ENCODE measurements at places on chromosomes 2 and 18.

GRCh38 chr2:68710336-68710735, 24.3 kb upstream of the ARHGAP25 start:
- DNase-seq, result no peak

- no peak for DNase-seq
Observed at GRCh38 chr2:96090196-96090926, 26.0 kb downstream of the ADRA2B start.

- no peak for DNase-seq
Observed at GRCh38 chr2:43020296-43020695, 206.1 kb downstream of the ZFP36L2 start.

- no peak for DNase-seq
Observed at GRCh38 chr18:36635414-36636096, 193.2 kb downstream of the TPGS2 start.

DNA sequence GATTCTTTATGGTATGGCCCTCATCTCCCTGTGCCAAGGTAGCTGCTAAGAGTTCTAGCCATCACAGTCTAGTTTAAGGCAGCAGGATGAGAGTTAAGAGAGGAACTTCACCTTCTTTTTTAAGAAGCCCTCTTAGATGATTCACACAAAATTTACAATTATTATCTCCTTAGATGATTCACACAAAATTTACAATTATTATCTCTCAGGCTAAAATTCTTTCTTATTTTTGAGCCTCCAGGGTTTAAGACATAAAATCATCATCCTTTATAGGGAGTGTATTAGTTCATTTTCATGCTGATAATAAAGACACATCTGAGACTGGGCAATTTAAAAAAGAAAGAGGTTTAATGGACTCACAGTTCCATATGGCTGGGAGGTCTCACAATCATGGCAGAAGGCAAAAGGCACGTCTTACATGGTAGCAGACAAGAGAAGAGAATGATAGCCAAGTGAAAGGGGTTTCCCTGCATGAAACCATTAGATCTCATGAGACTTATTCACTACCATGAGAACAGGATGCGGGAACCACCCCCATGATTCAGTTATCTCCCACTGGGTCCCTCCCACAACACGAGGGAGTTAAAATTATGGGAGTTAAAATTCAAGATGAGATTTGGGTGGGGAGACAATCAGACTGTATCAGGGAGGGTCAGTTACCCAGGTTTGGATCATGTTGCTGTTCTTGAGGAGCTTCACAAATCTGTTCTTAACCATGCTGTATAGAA, 133.0 kb upstream of the MYO3B start:
- no peak for DNase-seq

DNA sequence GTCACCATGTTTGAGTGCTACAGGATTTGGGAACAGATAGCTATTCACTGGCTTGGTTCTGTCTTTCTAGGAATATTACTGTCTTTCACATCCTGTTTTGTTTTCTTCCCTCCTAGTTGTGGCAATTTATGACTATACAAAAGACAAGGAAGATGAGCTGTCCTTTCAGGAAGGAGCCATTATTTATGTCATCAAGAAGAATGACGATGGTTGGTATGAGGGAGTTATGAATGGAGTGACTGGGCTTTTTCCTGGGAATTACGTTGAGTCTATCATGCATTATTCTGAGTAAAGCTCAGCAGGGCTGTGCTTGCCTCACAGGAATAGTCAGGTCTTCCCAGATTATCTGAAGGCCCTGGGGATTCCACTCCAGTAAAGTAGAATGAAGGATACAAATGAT, 98.9 kb downstream of the ABI2 start:
- DNase-seq, result no peak

DNA sequence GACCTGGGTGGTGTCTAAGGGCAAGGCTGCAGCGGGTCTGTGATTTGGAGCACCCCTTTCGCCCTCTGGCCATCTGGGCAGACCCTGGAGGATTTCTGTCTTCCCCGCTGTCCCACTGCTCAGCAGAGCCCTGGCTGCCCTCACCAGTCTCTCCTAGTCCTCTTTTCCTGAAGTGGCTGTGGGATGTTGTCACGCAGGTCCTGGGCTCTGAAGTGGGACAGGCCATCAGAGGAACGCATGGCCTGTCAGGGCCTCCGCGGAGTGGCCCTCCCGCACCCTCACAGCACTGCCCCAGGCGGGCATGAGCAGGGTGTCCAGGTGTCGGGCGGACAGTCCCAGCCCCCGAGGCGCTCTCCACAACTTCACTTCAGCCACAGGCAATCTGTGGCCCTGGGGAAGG, 1.1 kb upstream of the TMEM185B start:
- DNase-seq, result no peak

DNA sequence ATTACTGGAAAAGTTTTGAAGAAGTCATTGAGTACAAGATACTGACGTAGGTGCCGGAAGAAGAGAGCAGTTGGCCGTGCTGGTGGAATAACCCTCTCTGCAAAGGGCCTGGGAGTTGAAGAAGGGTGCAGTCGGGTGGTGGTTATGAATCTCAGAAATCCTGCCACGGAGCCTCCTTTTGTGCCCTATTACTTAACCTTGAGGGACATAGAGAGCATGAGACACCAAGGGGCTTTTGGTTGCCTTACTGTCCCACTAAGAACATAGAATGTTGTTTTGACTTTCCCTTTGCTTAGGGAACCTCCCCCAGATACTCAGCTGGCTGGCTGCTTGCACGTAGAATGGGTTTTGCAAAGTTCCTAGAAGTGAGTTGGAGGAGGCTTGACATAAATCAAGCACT, 1.3 kb upstream of the CD28 start:
- no peak for DNase-seq

- peak; percentile 32 for DNase-seq
Observed at GRCh38 chr2:104849618-104850141, 4.2 kb upstream of the POU3F3 start.

DNA sequence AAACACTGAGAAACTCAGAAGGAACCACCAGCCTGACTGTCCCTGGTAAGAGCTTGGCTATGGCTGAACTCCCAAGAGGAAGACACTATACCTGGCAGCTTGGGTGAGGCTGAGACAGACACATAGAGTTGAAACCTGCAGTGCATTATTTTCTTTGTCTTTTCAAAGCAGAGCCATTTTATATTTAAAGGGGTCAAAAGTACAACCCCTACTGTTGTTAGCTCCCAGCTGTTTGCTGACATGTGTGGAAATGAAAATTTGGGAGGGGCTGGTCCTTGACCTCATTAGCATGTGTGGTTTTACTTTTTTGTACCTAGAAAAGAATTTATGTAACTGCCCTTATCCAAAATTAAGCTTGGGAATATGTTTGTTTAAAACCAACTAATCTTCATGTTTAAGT, 309.0 kb downstream of the RPRM start:
- no peak for DNase-seq

DNA sequence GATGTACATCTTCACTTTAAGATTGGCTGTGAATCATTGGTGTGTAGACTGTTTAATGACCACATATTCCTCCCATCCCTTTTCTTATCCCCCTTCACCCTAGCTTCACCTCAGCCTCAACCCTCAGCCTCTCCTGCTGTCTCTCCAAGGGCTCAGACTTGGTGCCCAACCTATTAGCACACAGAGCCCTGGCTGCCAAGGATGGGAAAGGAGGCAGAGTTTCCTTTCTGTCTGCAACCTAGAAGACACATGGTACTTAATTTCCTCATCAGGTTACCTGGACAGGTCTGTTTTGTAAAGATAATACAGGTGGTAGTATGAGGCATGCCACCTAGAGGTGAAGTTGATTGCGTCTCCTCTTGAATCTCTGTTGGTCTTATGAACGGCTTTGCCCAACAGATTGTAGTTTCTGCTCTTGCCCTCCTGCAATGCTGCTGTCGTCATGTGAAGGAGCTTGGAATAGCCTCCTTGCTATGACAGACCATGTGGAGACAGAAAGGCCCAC, 44.5 kb upstream of the RMND5A start:
- DNase-seq, result no peak

- no peak for DNase-seq
Observed at GRCh38 chr2:70511971-70512729, 41.5 kb downstream of the TGFA start.

DNA sequence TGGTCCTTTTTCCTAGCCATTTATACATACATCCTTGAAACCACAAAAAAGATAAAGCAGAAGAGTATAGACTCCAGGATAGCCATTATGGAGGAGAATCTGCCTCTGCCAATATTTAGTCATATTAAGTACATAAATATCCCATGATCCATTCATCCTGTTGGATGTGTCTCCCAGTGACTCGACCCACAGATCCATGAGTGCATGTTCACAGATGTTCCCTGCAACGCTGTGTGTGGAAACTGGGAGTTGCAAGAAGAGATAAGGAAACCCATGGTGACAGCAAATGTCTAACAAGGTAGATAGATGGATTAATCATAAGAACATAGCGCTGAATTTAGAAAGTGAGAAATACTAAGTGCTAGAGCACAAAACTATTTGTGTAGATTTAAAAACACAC, 34.5 kb downstream of the STK39 start:
- no peak for DNase-seq

- DNase-seq, result no peak
Observed at GRCh38 chr2:113158884-113159553, 14.8 kb upstream of the PSD4 start.

DNA sequence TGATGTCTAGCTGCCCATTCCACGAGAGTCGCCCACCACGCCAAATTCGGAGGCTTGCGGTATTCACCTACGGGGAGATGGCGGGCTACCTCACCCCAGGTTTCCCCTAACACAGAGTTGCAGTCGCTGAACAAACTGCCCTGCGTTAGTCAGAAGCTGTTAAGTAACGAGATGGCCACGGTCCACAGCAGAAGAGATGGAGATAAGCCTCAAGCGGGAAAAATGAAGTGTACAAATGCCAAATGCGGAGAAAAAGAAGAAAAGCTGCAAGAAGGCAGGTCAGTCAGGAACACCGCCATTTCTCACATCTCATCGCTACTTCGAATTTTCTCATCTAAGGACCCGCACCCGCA, 425 bp downstream of the ASB3 start:
- no peak for DNase-seq

GRCh38 chr2:129396980-129397599, 582.4 kb upstream of the RAB6C start:
- peak; percentile 9 for DNase-seq

DNA sequence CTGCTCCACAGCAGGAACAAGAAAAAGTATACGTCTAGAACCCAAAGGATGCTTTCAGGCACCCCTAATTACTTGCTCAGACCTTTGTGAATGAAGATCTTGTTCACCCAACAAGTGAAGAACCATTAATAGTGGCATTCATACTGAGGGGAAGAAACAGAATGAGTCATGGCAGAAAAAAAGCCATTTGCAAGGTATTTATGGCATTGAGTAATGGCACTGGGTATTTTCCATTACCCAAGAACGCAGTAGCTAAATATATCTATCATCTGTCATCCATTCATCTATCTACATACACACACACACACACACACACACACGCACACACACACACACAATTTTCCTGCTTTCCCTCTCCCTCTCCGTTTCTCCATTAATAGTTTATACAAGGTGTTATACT, 56.4 kb upstream of the XIRP2 start:
- DNase-seq, result no peak

- no peak for DNase-seq
Observed at GRCh38 chr2:202577250-202578183, 57.3 kb upstream of the FAM117B start.

DNA sequence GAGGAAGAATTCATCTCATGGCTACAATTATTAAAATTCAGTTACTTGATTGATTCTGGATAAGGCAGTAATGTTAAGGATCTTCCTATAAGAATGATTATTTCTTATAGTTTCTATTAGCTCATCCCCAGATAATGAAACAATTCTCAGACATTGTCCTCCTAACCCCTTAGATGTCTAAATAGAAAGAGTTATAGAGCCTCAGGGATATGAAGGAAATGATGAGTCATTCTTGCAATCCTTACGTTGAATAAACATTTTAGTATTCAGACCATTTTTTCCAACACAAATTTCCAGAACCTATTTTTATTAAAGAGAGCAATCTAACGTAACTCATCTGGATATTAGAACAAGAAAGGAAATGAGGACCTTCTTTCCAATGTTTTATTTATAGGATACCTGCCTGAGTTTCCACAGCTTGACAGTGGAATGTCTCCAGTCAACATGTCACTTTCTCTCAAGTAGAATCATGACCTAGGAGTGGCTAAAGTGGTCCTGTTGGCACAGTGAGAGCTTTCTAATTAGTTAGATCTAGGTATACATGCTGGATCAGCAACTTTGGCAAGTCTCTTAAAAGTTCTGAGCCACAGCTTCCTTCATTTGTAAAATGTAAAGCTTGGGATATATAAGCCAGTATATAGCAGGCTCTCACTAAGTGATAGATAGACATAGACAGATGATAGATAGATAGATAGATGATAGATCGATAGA, 88.0 kb upstream of the RAB27B start:
- no peak for DNase-seq

- no peak for DNase-seq
Observed at GRCh38 chr2:118121986-118122524, 33.8 kb downstream of the INSIG2 start.

- DNase-seq, result no peak
Observed at GRCh38 chr2:238914648-238915015, 66.7 kb downstream of the TWIST2 start.

DNA sequence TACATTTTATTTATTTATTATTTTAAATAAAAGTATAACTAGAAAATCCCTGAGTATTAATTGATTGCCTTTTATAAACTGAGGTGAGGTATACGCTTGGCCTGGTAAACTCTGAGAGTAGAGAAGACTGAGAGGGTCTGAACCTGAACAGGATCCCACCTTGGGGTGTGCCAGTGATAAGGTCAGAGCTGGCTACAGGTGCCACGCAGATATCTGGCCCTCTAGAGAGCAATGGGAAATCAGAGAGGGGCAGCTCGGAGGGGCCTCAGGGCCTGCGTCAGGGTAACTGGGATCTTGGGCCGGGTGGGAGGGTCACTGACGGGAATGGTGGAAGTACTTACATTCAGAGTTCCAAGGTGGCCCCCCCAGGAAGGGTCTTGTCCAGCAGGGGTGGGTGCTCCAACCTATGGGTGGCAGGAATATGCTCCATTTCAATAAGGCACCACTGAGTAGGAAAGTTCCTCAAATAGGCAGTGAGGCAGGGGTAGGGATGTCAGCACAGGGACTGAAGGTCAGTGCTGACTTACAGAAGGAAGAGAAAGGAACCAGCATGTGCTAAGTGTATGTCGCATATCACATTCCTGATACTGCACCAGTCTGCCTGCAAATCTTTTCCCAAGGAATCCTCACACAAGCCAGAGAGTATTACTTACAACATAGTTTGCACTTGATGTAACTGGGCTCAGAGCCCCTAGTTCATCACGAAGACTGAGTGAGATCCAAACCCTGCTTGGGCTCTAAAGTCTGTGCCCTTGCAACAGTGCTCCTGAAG, 706.0 kb upstream of the RAB6C start:
- no peak for DNase-seq

DNA sequence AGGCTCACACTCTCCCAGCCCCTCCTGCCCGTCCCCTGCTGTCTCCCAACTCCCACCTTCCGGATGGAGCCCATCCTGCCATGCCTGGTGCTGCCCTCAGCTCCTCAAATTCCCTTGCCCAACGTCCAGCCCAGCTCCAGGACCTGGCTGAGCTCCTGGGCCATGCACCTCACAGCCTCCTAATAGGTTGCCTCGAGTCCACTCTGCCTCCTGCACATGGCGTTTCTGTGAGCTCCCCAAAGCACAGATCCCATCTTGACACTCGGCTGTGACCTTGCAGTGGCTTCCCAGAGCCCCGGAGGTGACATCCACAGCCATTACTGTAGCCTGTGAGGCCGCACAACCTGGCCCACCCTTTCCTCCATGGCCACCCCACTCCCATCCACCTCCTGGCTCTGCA, 191.9 kb upstream of the SALL3 start:
- DNase-seq, result no peak

Measured in NCI-H1092 (cell line).